Left ventricle myocardium inferior (tissue), 1 donor: ENCODE measurements at places on chromosomes 12 and 14.
A peak's percentile ranks its signal among the peaks of the same experiment; 100 is the strongest.

DNA sequence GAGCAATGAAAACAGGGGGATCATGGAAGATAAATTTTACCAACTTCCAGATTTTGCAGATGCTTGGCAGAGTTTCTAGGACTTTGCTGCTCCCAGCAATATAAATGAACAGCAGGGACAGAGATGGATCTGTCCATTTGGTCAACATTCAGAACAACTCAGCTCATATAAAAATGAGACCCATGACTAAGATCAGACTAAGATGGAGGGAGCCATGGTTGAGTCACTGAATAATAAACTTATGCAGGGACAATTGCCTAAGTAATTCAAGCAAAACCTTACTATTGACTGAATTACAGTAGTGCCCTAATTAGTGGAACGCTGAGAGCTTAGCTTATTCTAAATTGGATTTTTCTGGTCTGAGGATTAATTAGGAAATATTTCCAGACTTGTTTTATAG, 205.1 kb downstream of the SLC5A8 start:
- DNase-seq, result no peak

- DNase-seq, result no peak
Measured at GRCh38 chr12:131264635-131265034, 310.9 kb downstream of the ADGRD1 start.

GRCh38 chr14:76045773-76046172, 60.2 kb downstream of the IFT43 start:
- DNase-seq, result no peak

GRCh38 chr12:93102744-93103143, 173.6 kb upstream of the EEA1 start:
- DNase-seq, result no peak

DNA sequence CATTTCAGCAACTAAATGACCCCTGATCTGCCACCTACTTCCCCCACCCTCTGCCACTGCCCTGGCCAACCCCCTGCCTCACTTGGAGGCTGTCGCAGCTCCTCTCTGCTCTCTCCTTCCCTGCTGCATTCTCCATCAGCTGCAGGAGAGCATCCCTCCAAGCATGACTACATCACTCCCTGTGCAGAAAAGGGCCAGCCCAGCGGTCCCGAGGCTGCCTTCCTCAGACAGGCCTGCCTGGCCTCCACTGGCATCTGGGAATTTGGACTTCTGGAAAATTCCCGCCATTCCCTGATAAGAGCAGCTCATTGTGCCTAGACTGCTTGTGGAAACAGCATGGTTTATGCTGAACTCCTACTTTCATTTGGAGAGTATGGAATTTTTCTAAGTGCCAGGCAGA, 12.7 kb downstream of the HVCN1 start:
- DNase-seq, result no peak

GRCh38 chr14:34302654-34303053, 159.4 kb downstream of the SPTSSA start:
- DNase-seq, result no peak

DNA sequence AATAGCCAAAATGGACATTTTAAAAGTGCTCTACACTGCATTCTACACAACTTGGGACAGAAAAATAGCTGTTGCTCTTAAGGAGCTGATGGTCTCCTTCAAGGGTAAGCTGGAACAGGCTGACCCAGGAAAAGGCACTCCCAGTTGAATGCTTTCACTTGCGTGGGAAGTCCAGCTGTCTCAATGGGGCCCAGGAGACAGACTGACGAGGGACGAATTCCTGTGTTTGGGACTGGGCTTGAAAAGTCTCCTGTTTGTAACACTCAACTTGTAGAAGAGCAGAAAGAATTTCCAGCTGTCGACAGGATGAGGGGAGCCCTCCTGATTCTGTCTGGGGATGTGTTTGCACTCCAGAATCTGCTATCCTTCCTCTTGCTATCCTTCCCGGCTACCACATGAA, 180.8 kb downstream of the ZFP36L1 start:
- DNase-seq, result peak; percentile 45

DNA sequence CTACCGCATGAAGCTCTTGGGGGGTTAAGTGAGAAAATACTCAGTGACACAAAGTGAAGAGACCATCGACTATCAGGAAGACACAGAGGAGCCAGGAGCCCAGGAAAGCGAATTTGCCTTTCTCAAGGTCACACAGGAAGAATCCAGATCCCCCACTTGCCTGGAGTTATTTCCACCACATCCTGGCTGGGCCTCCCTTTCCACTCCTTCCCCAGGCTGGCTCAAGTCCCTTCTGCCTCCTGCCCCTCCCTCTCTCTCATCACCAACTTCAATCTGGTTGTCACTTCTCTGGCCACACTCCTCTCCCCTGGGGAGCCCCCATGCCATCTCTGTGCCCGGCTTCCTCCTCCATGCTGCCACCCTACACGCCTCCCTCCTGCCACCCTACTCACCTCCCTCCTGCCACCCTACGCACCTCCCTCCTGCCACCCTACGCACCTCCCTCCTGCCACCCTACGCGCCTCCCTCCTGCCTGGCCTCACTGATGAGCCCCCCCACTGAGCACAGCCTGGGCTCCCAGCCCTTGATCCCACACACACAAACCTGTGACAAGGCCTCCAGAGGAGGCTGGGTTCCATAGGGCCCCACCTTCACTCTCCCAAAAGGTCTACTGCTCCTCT, 6.3 kb downstream of the SCNN1A start:
- no peak for DNase-seq

DNA sequence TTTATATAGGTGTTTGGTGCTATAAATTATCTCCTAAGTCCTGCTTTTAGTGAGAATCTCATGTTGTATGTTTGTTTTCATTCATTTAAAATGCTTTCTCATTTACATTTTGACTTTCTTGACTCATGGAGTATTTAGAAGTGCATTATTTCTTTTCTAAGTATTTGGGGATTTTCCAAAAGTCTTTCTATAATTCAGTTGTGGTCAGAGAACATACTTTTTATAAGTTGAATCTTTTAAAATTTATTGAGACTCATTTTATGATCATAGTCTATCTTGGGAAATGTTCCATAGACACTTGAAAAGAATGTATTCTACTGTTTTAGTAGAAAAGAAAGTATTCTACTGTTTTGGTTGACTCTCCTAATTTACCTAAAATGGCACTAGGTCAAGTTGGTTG, 168.2 kb downstream of the AKAP6 start:
- DNase-seq, result no peak

DNA sequence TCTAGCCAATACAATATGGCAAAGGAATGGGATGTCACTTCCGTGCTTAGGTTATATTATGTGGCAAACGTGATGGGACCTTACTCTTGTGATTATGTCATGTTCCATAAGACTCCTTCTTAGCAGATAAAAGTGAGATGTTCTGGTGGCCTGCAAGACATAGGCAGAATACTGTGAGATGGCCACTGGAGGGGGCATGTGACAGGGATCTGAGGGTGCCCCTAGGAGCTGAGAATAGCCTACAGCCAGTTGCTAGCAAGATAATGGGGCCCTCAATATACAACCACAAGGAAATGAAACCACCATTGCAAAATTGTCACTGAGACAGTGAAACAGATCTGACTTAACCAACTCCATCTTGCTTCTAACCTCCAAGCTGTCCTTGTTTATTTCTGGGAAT, 151.4 kb upstream of the SSTR1 start:
- DNase-seq, result no peak

- no peak for DNase-seq
Measured at GRCh38 chr12:68530965-68531364, 79.7 kb upstream of the RAP1B start.
